ENCODE measurements at places on chromosomes 2 and 18. TPM values are rescaled to one million over a fixed set of nuclear protein-coding genes. Genes with fewer than 3 reads are reported as not detected.

The CDK15 gene
- total RNA-seq, result not detected

The DTNA gene
- total RNA-seq, result not detected

The IL37 gene
- total RNA-seq, result not detected

The CDCA7 gene
- total RNA-seq, result 0.73 TPM

The PLGLB2 gene
- 3.1 TPM for total RNA-seq

The CRYGC gene
- not detected for total RNA-seq

The ITGB6 gene
- not detected for total RNA-seq

The MYO5B gene
- not detected for total RNA-seq

The KLHL14 gene
- 1.1 TPM for total RNA-seq

The CYP27A1 gene
- total RNA-seq, result 0.31 TPM

The ACADL gene
- not detected for total RNA-seq

The SOWAHC gene
- total RNA-seq, result 0.16 TPM

The LDLRAD4 gene
- 52.9 TPM for total RNA-seq

The LTBP1 gene
- total RNA-seq, result not detected

The UGT1A1 gene
- not detected for total RNA-seq

The GPAT2 gene
- 11.7 TPM for total RNA-seq

The LGALSL gene
- total RNA-seq, result 0.73 TPM

The GDF7 gene
- not detected for total RNA-seq

The UGT1A5 gene
- total RNA-seq, result not detected

The POTEC gene
- not detected for total RNA-seq

The ADD2 gene
- 10.9 TPM for total RNA-seq

The SERPINB13 gene
- not detected for total RNA-seq

The DAW1 gene
- total RNA-seq, result not detected

All from naive thymus-derived CD8-positive, alpha-beta T cell (primary cell).